ENCODE measurements at places on chromosomes 5 and 9.

DNA sequence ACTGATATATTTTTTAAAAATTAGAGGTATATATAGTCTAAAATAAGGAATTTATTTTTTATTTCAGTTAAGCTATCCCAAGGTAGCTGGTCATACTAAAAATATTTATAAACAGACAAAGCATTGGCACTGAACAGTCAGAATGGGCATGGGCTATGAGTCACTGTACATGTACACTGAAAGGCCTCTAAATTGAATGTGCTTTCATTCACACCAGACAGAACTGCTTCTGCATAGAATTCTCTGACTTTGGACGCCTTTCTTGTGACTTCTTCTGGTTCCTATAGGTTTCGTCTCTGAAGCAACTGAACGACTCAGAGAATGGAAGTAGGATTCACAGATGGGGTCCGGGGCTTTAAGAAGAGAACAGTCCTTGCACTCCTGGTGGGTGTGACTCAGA lies 394.8 kb upstream of the MEF2C start:
- DNase-seq: no peak

DNA sequence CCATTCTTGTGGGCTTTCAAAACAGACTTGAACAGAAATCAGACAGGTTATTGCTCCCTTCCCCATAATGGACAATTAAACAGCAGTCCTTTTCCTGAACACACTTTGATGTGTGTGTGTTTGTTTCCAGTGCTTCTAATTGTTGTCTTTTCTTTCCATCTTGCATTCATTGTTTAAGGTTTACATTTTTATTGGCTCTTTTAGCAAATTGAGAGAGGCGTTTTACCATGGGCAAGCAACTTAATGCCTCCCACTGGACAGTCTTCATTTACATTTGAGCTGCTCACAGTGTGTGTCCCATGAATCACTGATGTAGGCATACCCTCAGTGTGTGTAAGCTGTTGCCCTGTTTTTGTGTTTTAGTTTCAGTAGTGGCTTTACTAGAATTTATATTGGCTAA lies 25.0 kb downstream of the WDR36 start:
- DNase-seq: no peak

GRCh38 chr9:138009803-138010690 lies 132.5 kb downstream of the CACNA1B start:
- no peak for DNase-seq

DNA sequence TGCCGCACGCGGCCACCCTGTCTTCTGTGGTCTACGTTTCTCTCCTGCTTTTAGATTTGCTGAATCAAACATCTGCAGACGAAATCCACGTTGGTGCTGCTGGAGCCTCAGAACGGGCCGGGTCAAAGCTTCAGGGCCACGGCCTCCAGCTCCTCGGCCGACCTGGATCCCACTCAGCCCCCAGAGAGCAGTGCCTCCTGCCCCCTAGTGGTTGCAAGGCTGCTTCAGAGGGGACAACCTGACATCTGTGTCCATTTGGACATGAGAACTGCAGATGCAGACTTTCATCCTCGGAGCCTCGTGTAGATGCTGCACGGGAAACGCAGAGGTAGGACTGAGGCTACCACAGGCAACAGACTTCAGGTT lies 23.0 kb upstream of the SLC6A3 start:
- DNase-seq: no peak

DNA sequence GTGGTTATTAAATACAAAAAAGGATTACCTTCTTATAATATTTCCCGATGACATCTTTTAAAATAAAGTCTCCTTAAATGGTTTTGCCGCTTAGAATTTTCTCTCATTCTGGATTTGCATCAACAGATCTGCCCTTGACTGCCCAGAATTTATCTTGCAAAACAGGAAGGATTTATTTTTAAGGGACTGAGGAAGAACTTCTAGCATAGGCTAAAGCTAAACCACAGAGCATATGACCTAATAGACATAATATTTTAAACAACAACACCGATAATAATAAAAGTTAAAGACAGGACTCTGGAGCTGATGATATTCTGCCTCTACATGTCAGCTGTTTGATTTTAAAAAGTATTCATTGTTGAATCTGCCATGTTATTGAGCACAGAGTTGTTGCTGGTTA lies 145.3 kb upstream of the ADCY2 start:
- DNase-seq: no peak

DNA sequence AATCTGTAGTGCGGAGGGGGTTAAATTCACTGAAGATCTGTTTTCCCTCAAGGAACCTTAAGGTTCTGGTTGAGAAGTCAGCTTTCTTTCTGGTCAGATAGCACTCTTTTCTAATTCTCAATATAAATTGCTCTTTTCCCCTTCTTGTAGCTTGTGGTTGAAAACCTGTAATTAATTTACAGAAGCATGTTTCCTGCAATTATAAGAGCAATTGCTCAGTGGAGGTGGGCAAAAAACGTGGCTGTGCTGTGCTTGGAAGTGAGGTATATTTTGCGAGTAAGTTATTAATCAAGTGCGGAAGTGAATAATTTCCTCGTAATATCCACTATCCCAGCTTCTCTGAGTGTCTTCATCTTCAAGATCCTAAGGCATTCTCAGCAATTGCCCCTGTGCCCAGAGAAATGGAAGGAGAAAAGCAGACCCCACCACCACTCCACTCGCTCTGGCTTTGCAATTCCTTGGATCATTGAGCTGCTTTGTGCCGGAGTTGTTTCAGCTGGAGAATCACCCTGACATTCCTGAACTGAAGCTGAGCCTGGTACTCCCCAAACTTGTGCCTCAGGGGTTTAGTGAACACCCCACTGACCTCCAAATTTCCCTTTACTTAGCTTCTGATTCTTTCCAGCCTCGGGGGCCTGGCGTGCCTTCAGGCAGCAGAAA lies 140.6 kb downstream of the LRRC70 start:
- no peak for DNase-seq

- no peak for DNase-seq
These were observed 268.2 kb downstream of the MLLT3 start for GRCh38 chr9:20353931-20354652.
